Mesothelial cell of epicardium (in vitro differentiated cells): ENCODE measurements at places on chromosomes 4 and X. TPM values are rescaled to one million over a fixed set of nuclear protein-coding genes. Genes with fewer than 3 reads are reported as not detected.
A peak's percentile ranks its signal among the peaks of the same experiment; 100 is the strongest.

DNA sequence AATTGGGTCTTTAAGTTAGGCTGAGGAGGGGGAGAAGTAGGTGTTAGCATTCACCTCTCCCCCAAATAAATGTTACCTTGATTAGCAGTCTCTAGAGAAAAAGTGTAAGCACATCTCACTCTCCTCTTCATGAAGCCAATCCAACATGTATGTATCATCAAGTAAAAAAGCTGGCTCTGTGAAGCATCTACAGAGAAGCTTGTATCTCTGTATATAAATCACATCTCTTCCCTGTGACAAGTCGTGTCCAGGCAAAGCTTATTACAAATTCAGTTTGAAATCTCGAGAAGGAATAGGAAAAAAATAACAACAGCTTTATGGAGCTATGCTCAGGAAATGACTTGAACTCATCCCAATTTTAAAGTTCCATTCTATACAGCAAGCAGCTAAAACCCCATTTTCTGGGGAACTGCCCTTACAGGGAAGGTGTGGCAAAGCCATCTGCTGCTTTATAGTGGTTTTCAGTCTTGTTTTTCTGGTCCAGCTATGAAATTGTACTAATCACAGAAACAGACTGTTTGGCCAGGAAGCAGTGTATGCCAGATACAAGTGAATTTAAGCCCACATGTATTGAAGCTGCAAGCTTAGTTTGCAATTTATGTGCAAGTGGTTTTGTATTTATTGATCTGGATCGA lies 313.3 kb upstream of the NOCT start:
- no peaks in the 10 kb centered on the region for H3K36me3 ChIP-seq
- no peak overlapping the region for H3K27ac ChIP-seq
- no peaks in the 10 kb centered on the region for H3K27me3 ChIP-seq
- no peak overlapping the region for H3K4me3 ChIP-seq

CLGN gene
- 1.6 to 1.8 TPM (median 1.6 TPM) in 3 replicates for total RNA-seq

- no peaks in the 10 kb centered on the region for H3K4me1 ChIP-seq
- no peak for DNase-seq
- H3K36me3 ChIP-seq = peaks cover 14% of the 10 kb centered on the region
- H3K27ac ChIP-seq = no peak overlapping the region
- no peak overlapping the region for H3K4me3 ChIP-seq
- no peaks in the 10 kb centered on the region for H3K27me3 ChIP-seq
These were observed 12.9 kb downstream of the LETM1 start for GRCh38 chr4:1842993-1843448.

CSN1S1 gene
- total RNA-seq = not detected in 3 replicates

- DNase-seq = no peak
- no peaks in the 10 kb centered on the region for H3K27me3 ChIP-seq
- no peak overlapping the region for H3K4me3 ChIP-seq
- no peak overlapping the region for H3K27ac ChIP-seq
- no peaks in the 10 kb centered on the region for H3K4me1 ChIP-seq
- H3K36me3 ChIP-seq = no peaks in the 10 kb centered on the region
These were observed 11.1 kb upstream of the GABRE start for GRCh38 chrX:151985531-151985930.

DNA sequence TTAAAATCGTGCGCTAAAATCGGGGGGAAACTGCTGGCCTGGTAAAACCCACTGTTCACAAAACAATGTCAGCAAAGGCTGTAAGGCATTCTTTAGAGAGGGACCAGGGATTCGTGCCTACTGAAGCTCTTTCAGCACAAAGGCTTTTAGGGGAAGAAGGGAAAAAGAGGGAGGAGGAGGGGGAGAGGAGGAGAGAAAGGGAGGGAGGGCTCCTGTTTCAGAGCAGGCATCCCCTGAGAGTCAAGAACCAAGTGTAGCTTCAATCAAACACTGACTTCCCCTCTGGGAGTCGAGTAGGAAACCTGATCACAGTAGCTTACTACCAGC lies 9.5 kb downstream of the BCOR start:
- peak overlapping the region; percentile 86 for H3K27ac ChIP-seq
- H3K4me3 ChIP-seq = no peak overlapping the region
- no peak for DNase-seq
- no peaks in the 10 kb centered on the region for H3K36me3 ChIP-seq
- peaks cover 75% of the 10 kb centered on the region for H3K4me1 ChIP-seq

GRCh38 chr4:169567916-169568315 lies 44.5 kb downstream of the NEK1 start:
- no peaks in the 10 kb centered on the region for H3K27me3 ChIP-seq
- no peak overlapping the region for H3K27ac ChIP-seq
- peaks cover 17% of the 10 kb centered on the region for H3K36me3 ChIP-seq

DNA sequence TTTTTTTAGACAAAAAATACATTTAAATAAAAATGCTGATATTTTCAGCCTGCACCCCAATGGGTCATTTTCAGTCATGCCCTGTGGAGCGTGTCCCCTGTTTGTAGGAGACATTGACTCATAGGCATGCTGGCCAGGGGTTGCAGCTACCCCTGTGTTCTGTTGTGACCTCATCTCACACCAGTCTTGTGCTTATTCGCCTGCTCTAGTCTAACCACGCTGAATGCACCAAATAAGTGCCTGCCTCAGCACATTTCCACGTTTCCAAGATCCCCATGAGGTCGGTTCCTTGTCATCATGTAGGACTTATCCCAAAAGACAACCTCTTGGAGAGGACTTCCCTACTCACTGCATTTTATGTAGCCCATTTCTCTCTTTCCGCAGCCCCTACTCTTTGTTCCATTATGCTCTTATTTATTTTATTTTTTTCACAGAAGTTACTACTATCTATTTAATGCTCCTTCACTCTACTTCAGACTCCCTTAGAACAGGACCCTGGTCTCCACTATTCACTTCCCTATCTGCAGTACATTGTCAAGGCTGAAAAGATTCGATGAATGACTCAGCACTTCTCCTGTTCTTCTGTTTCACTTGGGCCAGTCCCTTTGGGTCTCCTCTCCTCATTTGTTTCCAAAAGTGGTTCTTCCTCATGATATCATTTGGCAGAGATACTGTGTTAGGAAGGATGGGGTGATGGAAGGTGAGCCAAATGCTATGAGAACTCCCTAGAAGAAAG lies 109.7 kb downstream of the MSL3 start:
- no peak overlapping the region for H3K4me3 ChIP-seq
- no peaks in the 10 kb centered on the region for H3K4me1 ChIP-seq
- no peak overlapping the region for H3K27ac ChIP-seq
- DNase-seq = no peak
- H3K27me3 ChIP-seq = no peaks in the 10 kb centered on the region

TMPRSS11F gene
- total RNA-seq = 0.86 to 1.1 TPM (median 0.95 TPM) in 3 replicates

DNA sequence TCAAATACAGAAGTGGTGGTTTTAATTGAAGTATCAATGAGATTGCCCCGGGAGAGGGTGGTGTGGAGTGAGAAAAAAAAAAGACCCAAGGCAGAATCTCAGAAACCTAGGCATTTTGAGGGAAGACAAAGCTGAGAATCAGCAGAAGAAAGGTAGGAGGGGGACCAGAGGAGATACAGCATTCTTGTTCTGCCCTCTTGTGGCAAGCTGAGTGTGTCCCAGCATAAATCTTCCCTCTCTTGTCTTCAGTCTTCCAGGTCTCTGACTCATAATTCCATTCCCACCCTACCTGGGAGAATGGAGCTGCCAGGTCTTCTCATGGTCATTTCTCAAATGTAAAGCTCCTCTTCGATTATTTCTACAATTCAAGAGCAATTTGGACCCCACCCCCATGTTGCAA lies 32.7 kb upstream of the MAGED1 start:
- H3K27me3 ChIP-seq = no peaks in the 10 kb centered on the region
- H3K36me3 ChIP-seq = peaks cover 24% of the 10 kb centered on the region
- H3K4me1 ChIP-seq = no peaks in the 10 kb centered on the region

- H3K27me3 ChIP-seq = no peaks in the 10 kb centered on the region
- peaks cover 56% of the 10 kb centered on the region for H3K36me3 ChIP-seq
- H3K27ac ChIP-seq = no peak overlapping the region
- DNase-seq = peak; percentile 77
- H3K4me1 ChIP-seq = no peaks in the 10 kb centered on the region
These were observed 17.3 kb downstream of the CTPS2 start for GRCh38 chrX:16695079-16695676.

DNA sequence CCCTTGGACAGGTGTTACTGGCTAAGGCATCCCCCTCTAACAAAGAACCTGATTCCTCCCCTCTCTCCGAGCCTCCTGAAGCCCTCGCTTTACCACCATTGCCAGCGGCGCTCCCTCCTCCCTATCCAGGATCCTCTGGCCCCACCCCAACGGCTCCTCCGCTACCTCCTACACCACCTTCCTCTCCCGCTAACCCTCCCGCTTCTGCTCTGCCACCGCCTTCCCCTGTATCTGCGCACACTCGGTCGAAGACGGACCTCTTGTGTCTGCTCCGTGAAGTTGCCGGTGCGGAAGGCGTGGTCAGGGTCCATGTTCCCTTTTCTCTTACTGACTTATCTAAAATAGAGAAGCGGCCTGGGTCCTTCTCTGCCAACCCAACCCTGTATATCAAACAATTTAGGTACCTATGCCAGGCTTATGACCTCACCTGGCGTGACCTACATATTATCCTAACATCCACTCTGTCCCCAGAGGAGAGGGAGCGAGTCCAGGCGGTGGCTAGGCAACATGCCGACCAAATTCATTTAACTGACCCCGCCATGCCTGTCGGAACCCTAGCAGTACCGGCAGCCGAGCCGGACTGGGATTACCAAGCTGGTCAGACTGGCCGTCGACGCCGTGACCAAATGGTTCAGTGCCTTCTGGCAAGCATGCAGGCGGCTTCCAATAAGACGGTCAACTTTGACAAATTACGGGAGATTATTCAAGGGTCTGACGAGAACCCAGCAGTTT lies 958.9 kb downstream of the RPA4 start:
- H3K4me3 ChIP-seq = no peak overlapping the region
- H3K27me3 ChIP-seq = no peaks in the 10 kb centered on the region

MTNR1A gene
- total RNA-seq = 0.40 to 0.80 TPM (median 0.75 TPM) in 3 replicates

ATP6AP2 gene
- 84.2 to 95.7 TPM (median 85.6 TPM) in 3 replicates for total RNA-seq

DNA sequence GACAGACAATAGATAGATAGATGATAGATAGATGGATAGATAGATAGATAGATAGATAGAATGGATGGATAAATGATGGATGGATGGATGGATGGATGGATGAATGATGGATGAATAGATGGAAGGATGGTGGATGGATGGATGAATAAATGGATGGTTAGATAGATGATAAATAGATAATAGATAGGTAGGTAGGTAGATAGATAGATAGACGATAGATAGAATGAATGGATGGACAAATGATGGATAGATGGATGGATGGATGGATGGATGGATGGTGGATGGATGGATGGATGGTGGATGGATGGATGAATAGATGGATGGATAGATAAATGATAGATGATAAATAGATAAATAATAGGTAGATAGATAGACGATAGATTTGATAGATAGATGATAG lies 287.4 kb downstream of the CRLF2 start:
- peaks cover 13% of the 10 kb centered on the region for H3K27me3 ChIP-seq
- H3K4me3 ChIP-seq = no peak overlapping the region

- H3K4me1 ChIP-seq = peaks cover 36% of the 10 kb centered on the region
- no peak for DNase-seq
- H3K4me3 ChIP-seq = no peak overlapping the region
- H3K27ac ChIP-seq = peak overlapping the region; percentile 36
- no peaks in the 10 kb centered on the region for H3K36me3 ChIP-seq
These were observed 20.4 kb upstream of the TENM3 start for GRCh38 chr4:182222766-182223165.

GRCh38 chr4:98773638-98774037 lies 115.2 kb upstream of the TSPAN5 start:
- no peak overlapping the region for H3K27ac ChIP-seq
- no peaks in the 10 kb centered on the region for H3K27me3 ChIP-seq
- DNase-seq = no peak
- no peaks in the 10 kb centered on the region for H3K4me1 ChIP-seq
- no peak overlapping the region for H3K4me3 ChIP-seq

DNA sequence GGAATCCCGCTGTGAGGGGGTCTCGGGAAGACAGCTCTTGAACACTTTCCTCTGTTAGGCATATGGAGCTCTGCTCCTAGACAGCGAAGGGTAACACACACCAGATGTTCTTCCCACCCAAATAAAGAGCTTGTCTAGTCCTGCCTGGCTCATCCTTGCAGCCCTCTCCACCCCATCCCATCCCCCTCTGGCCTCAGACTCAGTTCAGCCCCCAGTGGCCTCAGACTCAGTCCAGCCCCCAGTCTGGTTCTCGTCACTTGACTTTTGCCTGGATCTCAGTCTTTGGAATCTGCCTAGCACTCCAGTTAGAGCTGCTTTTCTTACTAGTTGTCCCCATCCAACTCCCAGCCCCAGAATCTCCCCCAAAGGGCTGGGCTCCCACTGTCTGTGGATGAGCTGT lies 14.9 kb downstream of the RAB33A start:
- no peak overlapping the region for H3K27ac ChIP-seq
- H3K27me3 ChIP-seq = no peaks in the 10 kb centered on the region
- H3K4me3 ChIP-seq = no peak overlapping the region
- DNase-seq = no peak
- peaks cover 4% of the 10 kb centered on the region for H3K36me3 ChIP-seq

NIPAL1 gene
- 12.1 to 13.4 TPM (median 13.3 TPM) in 3 replicates for total RNA-seq

- peaks cover 2% of the 10 kb centered on the region for H3K4me1 ChIP-seq
- H3K27me3 ChIP-seq = peaks cover 1% of the 10 kb centered on the region
- DNase-seq = no peak
These were observed 29.8 kb upstream of the TMEM150C start for GRCh38 chr4:82591592-82591991.

DGKK gene
- total RNA-seq = 0.04 to 0.07 TPM (median 0.05 TPM) in 3 replicates

TASL gene
- not detected in 3 replicates for total RNA-seq

- H3K4me1 ChIP-seq = no peaks in the 10 kb centered on the region
- no peak overlapping the region for H3K4me3 ChIP-seq
- H3K36me3 ChIP-seq = no peaks in the 10 kb centered on the region
- DNase-seq = no peak
- H3K27ac ChIP-seq = no peak overlapping the region
These were observed 505.0 kb downstream of the ARAP2 start for GRCh38 chr4:35739308-35739707.

DNA sequence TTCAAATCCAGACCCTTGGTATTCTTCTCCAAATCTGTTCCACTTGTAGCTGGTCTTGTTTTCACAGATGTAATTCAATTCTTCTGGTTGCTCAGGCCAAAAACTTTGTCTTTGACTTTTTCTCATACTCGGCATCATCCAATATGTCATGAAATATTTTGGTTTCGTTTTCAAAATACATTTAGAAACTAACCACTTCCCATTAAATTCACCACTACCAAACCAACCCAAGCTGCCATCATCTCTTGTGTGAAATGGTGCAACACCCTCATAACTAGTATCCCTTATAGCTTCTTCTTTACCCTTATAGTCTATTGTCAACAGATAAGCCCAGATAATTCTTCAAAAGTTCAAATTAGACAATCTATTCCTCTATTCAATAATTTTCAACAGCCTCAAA lies 192.1 kb downstream of the PRR32 start:
- H3K4me3 ChIP-seq = no peak overlapping the region
- H3K27me3 ChIP-seq = no peaks in the 10 kb centered on the region
- H3K4me1 ChIP-seq = no peaks in the 10 kb centered on the region
- no peak overlapping the region for H3K27ac ChIP-seq
- H3K36me3 ChIP-seq = no peaks in the 10 kb centered on the region

DNA sequence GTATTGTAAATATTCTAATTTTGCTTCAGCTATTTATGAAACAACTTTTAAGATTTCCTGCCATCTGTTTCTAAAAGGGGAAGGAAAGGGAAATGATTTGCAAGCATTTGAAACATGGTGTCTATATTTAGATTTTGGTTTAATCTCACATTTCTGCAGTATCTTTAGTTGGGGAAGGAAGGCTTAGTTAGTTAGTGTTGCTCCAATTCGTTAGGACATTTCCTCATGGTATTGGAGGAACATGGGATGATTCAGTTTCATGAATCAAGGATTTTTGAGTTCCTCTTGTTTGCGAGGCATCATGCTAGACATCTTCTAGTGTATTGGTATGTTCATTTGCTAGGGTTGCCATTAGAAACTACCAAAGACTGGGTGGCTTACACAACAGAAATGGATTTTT lies 20.5 kb upstream of the TMEM192 start:
- no peak for DNase-seq
- peaks cover 4% of the 10 kb centered on the region for H3K36me3 ChIP-seq
- no peak overlapping the region for H3K4me3 ChIP-seq
- H3K4me1 ChIP-seq = no peaks in the 10 kb centered on the region

ANK2 gene
- 9.2 to 11.8 TPM (median 10.4 TPM) in 3 replicates for total RNA-seq
